ENCODE measurements at places on chromosomes 5 and 9.
A peak's percentile ranks its signal among the peaks of the same experiment; 100 is the strongest.

DNA sequence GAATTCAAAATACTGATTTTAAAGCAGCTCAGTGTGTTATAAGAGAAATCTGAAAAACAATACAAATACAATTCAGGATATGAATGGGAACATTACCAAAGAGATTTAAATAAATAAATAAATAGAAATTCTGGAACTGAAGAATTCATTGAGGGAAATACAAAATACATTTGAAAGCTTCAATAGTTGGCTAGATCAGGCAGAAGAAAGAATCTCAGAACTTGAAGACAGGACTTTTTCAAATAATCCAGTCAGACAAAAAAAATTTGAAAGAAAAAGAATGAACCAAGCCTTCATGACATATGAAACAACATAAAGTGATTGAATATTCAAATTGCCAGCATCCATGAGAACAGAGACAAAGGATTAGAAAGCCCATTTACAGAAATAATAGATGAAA, 59.6 kb upstream of the TLX3 start:
- no peak for DNase-seq
- no peaks in the 10 kb centered on the region for H3K4me1 ChIP-seq
- no peak overlapping the region for H3K4me3 ChIP-seq
- no peak overlapping the region for H3K27ac ChIP-seq
- H3K27me3 ChIP-seq: peaks cover 4% of the 10 kb centered on the region

GRCh38 chr9:107644733-107645463, 155.3 kb upstream of the KLF4 start:
- H3K36me3 ChIP-seq: no peaks in the 10 kb centered on the region
- no peak for DNase-seq
- no peaks in the 10 kb centered on the region for H3K27me3 ChIP-seq

DNA sequence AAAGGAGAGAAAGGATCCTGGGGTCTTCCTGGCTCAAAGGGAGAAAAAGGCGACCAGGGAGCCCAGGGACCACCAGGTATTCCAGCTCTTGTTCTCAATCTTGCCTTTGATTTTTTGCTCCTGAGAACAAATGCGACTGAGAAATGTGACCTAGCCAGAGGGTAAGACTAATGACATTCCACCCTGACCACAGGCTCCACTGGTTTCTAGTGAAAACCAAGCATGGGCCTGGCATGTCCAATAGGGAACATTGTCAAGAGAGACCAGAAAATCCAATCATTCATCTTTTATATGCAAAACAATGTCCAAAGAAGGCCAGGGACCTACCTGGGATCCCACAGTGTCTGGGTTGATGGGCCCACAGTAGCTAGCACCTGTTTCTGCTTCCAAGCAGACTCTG, 50.3 kb upstream of the TGFBR1 start:
- no peak overlapping the region for H3K27ac ChIP-seq
- no peaks in the 10 kb centered on the region for H3K36me3 ChIP-seq
- peaks cover 50% of the 10 kb centered on the region for H3K4me1 ChIP-seq
- DNase-seq: no peak
- H3K4me3 ChIP-seq: no peak overlapping the region

DNA sequence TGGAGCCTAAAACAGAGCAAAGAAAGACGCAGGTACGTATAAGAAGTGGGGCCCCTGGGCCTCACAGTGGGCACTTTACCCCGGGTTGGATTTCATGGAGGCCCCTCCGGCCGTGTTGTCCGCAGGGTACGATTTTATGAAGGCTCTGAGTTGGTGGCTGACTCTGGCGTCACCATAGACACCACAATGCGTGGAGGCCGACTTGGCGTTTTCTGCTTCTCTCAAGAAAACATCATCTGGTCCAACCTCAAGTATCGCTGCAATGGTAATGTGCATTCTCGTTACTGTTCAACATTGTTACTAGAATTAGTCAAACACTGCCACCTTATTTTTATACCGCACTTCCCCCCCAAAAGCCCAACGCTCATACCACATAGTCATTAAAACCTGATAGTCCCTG, 47.1 kb downstream of the THBS4 start:
- H3K4me1 ChIP-seq: peaks cover 9% of the 10 kb centered on the region
- DNase-seq: no peak
- no peak overlapping the region for H3K27ac ChIP-seq
- H3K27me3 ChIP-seq: no peaks in the 10 kb centered on the region

GRCh38 chr5:122321921-122322320, 9.9 kb downstream of the SNCAIP start:
- no peaks in the 10 kb centered on the region for H3K36me3 ChIP-seq
- DNase-seq: no peak
- H3K4me1 ChIP-seq: no peaks in the 10 kb centered on the region
- H3K27ac ChIP-seq: no peak overlapping the region
- H3K27me3 ChIP-seq: no peaks in the 10 kb centered on the region

DNA sequence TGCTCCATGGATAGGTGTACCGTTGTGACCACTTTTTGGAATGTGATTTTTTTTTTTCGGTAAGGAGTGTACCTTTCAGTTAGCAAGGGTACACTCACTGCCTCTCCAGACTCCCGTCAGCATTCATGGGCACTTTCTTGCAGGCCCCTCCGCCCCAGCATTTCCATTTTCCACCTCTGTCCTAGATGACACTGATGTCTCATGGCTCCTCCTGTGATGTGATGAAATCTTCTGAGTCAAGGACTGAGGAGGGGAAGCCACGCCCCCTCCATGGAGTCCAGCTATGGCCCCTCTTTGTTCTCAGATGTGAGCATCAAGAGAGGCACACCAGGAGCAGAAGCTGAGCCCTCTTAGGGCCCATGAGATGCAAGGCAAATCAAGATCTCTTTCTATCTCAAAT, 61.8 kb downstream of the CTSL start:
- DNase-seq: no peak
- H3K4me3 ChIP-seq: no peak overlapping the region
- no peaks in the 10 kb centered on the region for H3K27me3 ChIP-seq
- H3K4me1 ChIP-seq: peaks cover 1% of the 10 kb centered on the region

- DNase-seq: no peak
- no peaks in the 10 kb centered on the region for H3K4me1 ChIP-seq
- H3K27ac ChIP-seq: no peak overlapping the region
- H3K27me3 ChIP-seq: no peaks in the 10 kb centered on the region
Observed at GRCh38 chr5:89988998-89989655, 420.4 kb downstream of the CETN3 start.

DNA sequence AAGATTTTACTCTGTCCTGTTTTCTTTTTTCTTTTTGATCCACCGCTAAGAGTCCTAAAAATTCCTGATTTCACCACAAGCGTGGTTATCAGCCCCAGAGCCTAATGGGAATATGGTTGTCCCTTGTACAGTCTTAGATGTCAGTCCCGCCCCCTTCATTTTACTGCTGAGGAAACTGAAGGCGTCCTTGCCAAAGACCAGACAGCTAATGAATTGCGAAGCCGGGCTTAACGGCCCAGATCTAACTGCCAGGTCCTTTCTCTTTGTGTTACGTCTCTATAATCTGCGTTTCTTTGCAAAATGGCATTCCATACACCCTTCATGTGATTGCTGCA, 497 bp downstream of the NSA2 start:
- peaks cover 34% of the 10 kb centered on the region for H3K4me1 ChIP-seq
- H3K27ac ChIP-seq: peak overlapping the region; percentile 77
- no peaks in the 10 kb centered on the region for H3K27me3 ChIP-seq
- H3K36me3 ChIP-seq: peaks cover 39% of the 10 kb centered on the region
- H3K4me3 ChIP-seq: peak overlapping the region; percentile 100
- DNase-seq: peak; percentile 3

GRCh38 chr5:124670722-124671184, 75.7 kb downstream of the ZNF608 start:
- no peaks in the 10 kb centered on the region for H3K4me1 ChIP-seq
- no peaks in the 10 kb centered on the region for H3K27me3 ChIP-seq
- H3K27ac ChIP-seq: no peak overlapping the region
- no peak overlapping the region for H3K4me3 ChIP-seq
- no peak for DNase-seq

DNA sequence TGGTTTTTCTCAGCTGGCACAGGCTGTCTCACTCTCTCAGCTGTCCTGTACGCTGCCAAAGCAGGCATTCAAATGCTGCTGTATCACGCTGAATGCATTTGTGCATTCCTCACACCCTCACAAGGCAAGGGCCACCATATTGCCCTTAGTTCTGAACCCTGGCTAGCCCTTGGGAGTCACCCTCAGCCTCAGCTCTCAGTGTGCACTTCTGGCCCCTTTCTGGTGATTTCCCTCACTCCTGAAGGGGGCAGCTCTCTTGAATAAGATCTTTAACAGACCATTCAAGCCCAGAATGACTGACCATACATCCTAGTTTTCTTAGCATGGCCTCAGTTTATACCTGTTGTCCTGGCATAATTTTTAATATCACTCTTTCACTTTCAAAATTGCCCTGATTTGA, 84.3 kb downstream of the HTR1A start:
- H3K4me3 ChIP-seq: no peak overlapping the region
- no peaks in the 10 kb centered on the region for H3K4me1 ChIP-seq
- H3K27ac ChIP-seq: no peak overlapping the region
- no peaks in the 10 kb centered on the region for H3K27me3 ChIP-seq

DNA sequence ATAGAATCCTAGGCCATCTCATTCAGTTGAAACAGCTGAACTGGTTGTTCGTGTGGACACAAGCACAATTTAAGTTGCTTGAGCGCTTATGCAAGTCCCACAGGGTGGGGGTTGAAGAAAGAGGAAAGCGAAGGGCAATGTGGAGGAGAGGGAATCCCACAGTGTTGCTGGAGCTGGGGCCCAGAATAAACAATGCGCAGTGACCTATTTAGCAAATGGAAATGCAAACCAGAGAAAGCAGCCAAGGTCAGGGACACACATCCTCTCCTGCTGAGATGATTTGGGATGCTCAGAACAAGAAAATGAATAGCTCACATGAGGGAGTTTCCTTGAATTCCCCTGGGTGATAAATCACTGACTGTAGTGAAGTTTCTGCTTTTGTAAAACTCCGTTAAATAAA, 838.3 kb downstream of the TLE4 start:
- H3K27me3 ChIP-seq: no peaks in the 10 kb centered on the region
- H3K36me3 ChIP-seq: no peaks in the 10 kb centered on the region
- no peak overlapping the region for H3K27ac ChIP-seq
- no peak for DNase-seq
- H3K4me3 ChIP-seq: no peak overlapping the region

Measured in CD4-positive, CD25-positive, alpha-beta regulatory T cell (primary cell).